ENCODE measurements at places on chromosomes 4 and X.

DNA sequence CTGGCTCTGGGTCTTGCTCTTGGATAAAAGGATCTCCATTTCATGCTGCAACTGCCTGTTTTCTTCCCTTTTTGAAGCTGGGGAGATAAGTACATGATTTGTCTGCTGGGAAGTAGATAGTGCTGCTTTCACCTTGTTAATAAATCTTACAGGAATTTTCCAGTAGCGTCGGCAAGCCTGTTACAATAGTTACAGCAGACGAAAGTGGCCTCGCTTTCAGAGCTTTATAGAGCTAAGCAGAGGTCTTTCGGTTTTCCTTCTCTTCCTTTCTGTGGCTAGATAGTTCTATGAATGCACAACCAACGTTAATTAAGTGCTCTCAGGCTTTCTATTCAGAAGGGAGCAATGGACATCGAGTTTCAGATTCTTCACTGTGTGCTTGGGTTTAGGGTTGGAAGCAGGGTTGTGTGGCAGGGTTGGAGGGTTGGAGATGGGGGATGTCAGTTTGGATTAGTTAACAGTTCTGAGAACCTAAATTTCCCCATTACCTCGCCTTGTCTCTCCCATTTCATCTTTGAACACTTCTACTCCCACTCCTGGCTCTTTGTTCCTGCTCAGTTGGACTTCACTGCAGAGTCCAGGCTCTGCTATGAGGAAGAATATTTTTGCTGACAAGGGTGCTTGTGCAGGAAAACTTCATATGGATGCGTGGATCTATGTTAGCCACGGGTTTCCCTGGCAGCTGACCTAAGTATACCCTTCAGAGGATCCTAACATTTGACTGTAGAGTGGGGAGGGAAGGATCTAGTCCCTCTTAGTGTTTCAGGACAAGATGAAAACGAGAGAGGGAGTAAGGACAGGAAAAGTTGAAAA is 237.9 kb downstream of the ARHGAP10 start:
- DNase-seq: no peak

DNA sequence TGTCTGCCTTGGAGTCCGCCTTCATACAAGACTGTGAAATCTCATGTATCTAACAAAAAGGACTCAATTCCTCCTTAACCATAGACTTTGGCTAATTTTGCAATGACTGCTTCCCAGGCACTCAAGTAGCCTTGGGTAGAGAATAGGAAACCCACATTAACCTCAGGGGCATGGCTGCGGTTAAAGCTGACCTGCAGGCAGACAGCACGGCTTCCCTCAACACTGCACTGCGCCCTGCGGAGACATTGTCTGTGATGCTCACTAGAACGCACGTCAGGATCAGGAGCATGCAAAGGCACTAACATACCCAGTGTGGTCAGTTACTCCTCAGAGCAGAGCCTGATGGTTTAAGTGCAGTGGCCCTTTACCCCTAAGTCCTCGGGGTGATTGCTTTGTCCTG is 10.3 kb upstream of the GPR143 start:
- no peak for DNase-seq

- DNase-seq: no peak
These were observed 34.4 kb downstream of the CC2D2A start for GRCh38 chr4:15504041-15504440.

DNA sequence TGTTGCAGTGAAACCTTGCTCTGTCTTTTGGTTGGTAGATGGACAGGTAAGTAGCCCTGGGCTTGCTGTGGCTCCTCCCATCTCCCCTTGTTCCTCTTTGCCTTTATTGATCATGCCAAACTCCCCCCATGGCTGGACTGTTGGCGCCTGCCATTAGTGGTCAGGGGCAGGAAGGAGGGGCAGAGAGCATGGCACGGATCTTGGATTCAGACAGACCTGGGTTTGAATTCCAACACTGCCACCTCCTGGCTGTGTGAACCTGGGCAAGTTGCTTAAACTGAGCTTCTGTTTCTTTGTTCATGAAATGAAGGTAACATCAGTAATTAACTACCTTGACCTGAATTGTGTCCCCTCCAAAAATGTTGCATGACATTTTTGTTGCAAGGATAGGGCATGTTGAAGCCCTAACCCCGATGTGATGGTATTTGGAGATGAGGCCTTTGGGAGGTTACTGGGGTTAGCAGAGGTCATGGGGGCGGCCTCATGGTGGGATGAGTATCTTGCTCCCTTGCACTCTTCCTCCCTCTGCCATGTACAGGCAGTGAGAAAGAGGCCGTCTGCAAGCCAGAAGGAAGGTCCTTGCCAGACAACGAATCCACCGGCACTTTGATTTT is 6.0 kb downstream of the SLC2A9 start:
- no peak for DNase-seq

DNA sequence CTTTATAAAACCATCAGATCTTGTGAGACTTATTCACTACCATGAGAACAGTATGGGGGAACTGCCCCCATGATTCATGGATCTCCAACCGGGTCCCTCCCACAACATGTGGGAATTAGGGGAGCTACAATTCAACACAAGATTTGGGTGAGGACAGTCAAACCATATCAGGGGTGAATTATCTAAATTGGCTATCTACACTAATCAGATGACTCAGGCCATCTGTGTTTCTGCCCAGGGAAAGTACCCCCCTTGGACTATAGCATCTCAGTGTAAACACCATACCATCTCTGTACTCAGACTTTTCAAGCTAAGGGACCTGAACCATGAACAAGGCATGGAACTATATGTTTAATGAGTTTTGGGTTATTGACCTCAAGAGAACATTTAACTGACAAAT is 76.8 kb downstream of the LNX1 start:
- DNase-seq: no peak

- no peak for DNase-seq
These were observed 34.5 kb upstream of the VEGFD start for GRCh38 chrX:15418707-15419181.

DNA sequence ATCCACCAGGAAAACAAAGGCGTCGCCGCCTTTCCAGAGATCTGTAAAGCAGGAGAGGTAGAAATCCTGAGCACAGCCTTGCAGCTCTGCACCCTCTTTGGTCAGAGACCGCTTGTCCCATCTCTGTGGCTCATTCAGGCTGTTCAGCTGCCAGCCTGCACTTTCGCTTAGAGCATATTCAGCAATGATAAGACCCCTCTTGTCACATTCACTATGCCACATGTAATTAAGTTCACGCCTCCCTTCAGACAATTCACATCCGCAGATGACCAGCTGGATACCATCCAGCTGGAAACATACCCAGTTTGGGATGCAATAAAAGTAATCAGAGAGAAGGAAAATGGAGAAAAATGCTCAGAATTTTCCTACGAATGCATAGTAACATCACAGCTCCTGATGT is 335.4 kb downstream of the UNC5C start:
- no peak for DNase-seq

- no peak for DNase-seq
These were observed 317.7 kb upstream of the NOCT start for GRCh38 chr4:138697851-138698250.

DNA sequence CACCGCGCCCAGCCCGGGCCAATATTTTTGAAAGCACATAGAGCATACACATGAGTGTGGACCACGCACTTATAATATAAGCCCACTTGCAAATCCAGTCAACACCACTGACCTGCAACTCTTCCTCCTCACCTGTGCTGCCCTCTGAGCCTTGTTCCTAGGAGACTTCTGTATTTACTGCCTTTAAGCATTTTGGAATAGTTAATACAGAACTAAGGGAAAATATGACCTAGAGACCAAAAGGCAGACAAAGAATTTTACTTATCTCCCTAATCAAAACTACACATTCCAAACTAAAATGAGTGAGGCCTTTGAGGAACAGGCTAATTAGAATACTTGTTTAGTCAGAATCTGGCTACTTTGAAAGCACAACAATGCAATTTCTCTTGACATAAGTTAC is 89.1 kb downstream of the RELL1 start:
- DNase-seq: no peak

DNA sequence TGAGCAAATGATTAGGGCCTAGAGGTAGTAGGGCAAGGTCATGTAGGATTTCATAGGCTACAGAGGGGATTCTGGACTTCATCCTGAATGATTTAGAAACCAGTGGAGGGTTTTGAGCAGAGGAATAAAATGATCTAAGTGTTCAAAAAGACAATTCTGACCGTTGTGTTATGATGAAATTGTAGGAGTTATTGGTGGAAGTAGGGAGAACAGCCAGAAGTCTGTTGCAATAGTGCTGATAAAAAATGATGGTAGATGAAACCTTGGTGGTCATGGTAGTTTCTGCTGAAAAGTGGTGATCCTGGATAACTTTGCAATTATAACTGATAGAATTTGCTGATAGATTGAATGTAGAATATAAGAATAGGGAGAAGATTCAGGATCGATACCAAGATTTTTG is 60.2 kb downstream of the MID1IP1 start:
- DNase-seq: no peak

- DNase-seq: no peak
These were observed 99.6 kb upstream of the CCSER1 start for GRCh38 chr4:90027565-90027964.

DNA sequence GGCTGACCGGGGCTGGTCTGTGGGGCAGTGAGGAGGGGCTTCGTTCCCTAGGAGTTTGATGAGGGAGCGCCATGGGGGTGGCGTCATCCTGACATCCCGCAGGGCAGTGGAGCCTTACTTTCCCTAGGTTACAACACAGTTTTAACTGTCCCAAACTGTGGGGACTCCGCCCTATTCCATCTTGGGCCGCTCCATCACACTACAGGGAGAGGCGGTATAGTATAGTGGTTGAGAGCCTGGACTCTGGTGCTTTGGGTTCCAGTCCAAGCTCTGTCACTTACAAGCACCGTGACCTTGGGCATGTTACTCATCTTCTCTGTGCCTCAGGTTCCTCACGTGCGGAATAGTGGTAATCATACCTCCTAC is 44.2 kb downstream of the ZNF185 start:
- DNase-seq: no peak

DNA sequence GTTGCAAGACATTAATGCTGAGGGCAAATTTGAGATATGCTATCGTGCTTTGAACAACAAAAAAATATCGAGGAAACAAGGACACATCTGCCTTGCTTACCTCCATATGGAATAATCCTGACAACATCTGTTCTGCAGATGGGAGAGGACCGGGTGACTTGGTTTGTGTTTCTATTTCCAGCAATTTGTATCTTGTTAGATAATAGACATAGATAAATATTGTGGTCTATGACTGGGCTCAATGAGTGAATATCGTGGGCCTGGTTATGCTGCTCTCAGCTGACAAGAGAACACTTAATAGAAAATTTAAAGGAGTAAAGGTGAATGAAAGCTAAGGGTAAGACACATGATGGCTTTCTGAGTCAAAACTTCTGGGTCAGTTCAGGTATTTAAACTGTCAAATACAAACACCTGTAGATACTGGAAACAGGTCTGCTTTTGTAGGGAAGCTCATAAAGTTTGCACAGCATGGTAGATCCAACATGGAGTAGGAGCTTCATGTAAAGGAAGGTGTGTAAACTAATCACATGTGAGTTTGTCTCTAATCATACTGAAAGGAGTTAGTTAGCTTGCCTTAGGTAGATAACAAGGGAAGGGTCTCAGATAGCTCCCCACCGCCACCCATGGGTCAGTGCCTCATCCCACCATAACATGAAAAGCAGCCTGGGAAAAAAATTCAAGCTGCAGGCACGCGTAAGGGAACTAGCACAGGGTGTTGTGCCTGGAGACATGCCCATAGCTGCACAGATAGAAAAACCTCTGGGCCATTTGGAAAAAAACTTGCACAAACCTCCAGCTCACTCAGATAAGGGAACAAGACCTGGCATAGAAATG is 904.1 kb upstream of the EPHA5 start:
- DNase-seq: no peak

DNA sequence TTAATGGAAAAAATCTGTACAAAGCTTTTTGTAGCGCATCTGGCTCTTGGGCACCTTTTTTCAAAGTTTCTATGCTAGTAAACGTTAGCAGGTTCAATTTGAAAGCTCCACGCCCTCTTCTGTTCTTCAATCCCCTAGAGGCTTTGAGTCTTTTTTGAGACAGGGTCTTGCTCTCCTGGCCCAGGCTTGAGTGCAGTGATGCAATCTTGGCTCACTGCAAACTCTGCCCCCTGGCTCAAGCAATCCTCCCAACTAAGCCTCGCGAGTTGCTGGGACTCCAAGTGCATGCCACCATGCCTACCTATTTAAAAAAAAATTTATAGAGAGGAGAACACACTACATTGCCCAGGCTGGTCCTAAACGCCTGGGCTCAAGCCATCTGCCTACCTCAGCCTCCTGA is 9.2 kb downstream of the RXFP1 start:
- no peak for DNase-seq

- no peak for DNase-seq
These were observed 38.2 kb downstream of the PPP1R2C start for GRCh38 chrX:42739741-42740140.

- DNase-seq: no peak
These were observed 282.9 kb downstream of the USP46 start for GRCh38 chr4:52376132-52376704.

DNA sequence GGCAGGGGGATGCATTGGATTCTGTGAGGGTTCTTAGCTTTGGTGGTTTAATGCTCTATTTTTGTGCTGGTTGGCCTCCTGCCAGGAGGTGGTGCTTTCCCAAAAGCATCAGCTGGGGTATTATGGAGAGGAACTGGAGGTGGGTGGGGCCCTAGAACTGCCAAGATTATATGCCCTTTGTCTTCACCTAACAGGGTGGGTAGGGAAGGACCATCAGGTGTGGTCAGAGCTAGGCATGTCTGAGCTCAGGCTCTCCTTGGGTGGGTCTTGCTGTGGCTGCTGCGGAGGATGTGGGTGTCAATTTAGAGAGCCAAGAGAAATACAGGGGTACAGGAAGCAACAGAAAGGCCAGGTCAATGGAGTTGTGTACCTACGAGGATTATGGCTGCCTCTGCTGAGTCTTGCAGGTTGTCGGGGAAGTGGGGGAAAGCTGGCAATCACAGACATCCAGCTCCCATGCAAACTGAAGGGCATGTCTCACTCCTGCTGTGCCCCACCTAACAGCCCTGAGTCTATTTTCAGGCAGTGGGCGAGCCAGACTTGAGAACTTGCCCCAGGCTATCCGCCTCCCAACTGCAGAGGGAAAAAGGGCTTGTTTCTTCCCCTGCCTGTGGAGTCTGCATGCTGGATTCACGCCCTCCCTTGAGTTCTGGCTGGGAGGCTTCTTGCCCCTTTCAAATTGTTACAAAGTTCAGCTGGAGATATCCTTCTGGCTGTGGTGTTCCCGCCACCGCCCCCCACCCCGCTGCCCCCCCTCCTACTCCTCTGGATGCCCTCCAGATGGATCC is 212.0 kb downstream of the COMMD8 start:
- no peak for DNase-seq

DNA sequence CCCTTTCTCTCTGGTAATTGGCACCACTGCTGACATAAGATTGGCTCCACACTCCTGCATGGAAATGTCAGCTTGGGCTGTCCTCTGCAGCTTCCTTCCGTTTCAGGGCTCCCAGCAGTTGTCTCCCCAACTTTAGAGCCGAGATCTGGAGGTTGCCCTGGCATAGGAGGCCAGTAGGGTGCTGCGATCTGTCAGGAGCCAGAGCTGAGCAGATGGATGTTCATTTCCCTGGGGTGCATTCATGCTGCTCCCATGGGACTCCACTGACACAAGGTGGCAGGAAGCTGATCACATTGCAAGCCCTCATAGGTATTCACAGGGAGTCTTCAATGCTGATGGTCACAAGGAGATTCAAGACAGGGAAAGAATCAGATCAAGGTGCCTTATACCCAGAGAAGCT is 116.6 kb upstream of the RAI2 start:
- no peak for DNase-seq

- DNase-seq: no peak
These were observed 117.8 kb downstream of the RASGEF1B start for GRCh38 chr4:81353861-81354260.
